ENCODE measurements at places on chromosomes 3 and 15. TPM values are rescaled to one million over a fixed set of nuclear protein-coding genes. Genes with fewer than 3 reads are reported as not detected.

- DNase-seq, result no peak
Observed at GRCh38 chr3:141845407-141846049, 30.9 kb upstream of the ATP1B3 start.

DNA sequence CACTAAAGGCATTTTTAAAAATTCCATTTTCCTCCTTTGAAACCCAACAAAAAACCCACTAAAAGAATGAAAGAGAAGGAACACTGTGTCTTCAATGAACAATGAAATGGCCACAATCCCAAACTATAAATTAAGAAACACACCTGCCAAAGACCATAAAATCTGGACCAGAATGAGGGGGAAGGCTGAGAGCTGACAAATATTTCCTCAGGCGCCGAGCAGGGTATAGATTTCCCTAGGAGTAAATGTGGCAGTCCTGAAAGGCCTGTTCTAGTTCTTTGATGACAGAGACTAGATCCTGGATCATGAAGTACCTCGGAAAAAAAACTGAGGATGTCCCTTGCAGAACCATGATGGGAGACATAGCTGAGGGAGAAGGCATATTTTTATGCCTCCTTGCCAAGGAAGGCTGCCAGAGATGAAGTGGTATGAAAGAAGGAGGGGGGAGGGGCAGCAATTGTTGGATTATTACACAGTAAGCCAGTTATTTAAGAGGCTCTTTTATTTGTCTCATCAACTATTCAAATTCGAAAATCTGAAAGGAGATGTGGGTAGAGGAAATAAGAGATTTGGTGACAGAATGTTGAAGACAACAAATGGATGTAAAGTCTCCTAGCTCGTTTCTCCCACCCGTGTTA lies 275.3 kb upstream of the GOLGA6L4 start:
- DNase-seq, result no peak

DNA sequence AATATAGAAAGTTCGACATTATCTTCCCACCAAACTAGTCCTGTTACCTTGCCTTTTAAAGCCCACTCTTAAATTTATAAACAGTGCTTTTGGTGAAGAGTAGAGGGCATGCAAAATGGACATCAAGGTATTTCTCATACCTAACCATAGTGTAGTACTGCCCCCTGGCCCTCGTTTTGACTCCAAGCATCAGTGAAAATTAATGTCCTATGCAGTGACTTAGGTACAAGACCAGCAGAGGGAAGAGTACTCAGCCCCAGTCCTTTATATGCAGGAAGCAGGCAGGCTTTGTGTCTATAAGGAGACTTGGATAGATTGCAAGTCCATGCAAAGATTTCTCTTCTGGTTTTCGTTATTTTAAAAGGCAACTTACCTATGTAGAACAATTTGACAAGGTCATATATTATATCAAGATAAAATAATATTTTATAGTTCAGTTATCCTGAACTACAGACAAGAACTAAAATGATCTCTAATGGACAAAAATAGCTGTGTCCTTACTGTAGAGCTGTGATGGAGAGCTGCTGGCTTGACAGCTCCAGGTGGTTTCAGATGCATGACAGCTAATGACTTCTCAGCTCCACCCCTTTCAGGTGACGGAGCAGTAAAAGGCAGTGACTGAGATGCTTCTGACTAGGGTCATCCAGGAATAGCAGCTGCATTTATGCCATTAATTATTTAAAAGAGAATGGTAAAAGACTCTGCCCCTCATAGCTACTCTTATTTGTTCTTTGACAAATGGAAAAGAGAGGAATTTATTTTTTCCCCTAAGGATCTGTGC lies 646.1 kb downstream of the SQOR start:
- no peak for DNase-seq

DNA sequence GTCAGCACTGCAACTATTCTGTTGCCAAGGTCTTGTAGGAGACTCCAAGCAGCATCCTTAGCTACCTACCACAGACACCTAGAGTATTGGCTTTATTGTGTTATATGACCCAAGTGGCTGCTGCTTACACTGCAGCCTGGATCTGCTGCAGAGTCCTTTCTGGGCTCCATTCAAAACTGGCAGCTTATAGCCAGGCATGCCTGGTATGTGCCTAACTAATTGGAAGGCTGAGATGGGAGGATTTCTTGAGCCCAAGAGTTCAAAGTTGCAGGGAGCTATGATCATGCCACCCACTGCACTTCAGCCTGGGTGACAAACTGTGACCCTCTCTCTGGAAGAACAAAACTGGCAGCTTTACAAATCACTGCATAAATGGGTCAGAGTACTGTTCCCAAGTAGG lies 8.6 kb downstream of the NDUFB4 start:
- no peak for DNase-seq

DNA sequence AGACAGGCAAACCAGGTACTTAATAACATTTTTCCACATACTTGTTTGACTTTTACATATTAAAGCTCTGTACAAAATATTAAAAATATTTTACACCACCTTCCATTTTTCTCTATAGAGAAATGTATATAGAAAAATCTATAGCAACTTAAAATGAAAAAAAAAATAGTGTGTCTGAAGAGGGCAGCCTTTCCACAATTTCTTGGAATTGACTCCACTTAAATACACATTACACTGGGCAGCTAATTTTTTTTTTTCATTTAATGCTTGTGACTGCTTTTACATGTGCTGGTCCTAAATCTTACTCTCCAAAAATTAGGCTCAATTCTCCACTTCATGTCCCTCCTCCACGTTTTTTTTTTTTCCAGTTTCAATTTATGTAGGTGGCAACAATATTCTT lies 427.0 kb upstream of the RBMS3 start:
- DNase-seq, result no peak

GRCh38 chr3:9815986-9816385 lies 5.9 kb downstream of the TTLL3 start:
- DNase-seq, result no peak

B4GALT4 gene
- total RNA-seq, result 13.3 TPM

DNA sequence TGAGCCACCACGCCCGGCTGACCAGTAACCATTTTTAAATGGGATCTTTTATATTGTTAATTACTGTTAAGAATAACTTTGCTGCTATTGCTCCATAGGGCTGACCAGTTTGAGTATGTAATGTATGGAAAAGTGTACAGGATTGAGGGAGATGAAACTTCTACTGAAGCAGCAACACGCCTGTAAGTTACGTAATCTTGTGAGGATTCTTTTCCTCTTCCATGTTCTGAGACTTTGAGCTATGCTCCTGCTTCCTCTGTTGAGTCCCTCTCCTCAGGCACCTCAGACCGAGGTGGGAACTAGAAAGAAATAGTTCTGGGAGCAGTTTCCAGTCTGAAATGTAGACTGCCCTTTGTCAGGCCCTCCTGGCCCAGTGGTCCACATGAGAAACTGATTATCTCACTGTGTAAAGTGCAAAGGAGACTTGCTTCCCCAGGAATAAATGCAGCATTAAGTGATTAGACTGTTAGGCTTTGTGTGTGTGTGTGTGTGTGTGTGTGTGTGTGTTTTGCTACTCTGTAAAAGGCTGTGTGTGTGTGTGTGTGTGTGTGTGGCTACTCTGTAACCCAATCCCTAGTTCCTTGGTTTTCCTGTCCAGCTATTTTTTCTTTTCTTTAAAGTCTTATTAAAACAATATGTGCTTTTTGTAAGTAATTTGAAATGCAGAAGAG lies 5.2 kb downstream of the POLR2H start:
- DNase-seq, result no peak

ATP8B4 gene
- total RNA-seq, result 5.4 TPM

COPG1 gene
- total RNA-seq, result 149 TPM

- DNase-seq, result no peak
Observed at GRCh38 chr3:142366434-142366833, 81.4 kb downstream of the XRN1 start.

- no peak for DNase-seq
Observed at GRCh38 chr3:156668073-156668763, 6.2 kb upstream of the TIPARP start.

- no peak for DNase-seq
Observed at GRCh38 chr15:60520013-60520824, 41.3 kb upstream of the ICE2 start.

- DNase-seq, result no peak
Observed at GRCh38 chr3:44992555-44993470, 16.8 kb downstream of the EXOSC7 start.

HTR3E gene
- total RNA-seq, result not detected

DNA sequence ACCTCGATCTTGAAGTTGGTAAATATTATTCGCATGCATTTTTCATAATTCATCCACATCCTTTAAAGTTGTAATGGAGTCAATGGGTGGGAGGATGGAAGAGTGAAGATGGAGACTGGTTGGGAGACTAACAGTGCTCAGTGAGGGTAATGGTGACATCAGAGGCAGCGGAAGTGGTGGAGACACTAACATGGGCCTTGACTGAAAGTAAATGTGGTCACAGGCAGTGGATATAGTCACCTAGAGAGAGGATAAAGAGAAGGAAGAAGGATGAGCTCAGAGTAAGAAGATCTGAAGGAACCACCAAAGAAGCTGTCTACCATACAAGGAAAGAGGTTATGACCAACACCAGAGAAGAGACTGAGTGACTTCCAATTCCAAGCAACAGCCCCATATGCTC lies 281.6 kb upstream of the STT3B start:
- DNase-seq, result no peak

GRCh38 chr3:122993124-122993978 lies 34.2 kb downstream of the SEMA5B start:
- peak; percentile 47 for DNase-seq

LMAN1L gene
- total RNA-seq, result 72.9 TPM

LRRN1 gene
- 0.32 TPM for total RNA-seq

GRCh38 chr15:80175436-80175835 lies 22.6 kb downstream of the FAH start:
- DNase-seq, result no peak

SAMMSON gene
- total RNA-seq, result not detected

GOLIM4 gene
- total RNA-seq, result 52.3 TPM

DNA sequence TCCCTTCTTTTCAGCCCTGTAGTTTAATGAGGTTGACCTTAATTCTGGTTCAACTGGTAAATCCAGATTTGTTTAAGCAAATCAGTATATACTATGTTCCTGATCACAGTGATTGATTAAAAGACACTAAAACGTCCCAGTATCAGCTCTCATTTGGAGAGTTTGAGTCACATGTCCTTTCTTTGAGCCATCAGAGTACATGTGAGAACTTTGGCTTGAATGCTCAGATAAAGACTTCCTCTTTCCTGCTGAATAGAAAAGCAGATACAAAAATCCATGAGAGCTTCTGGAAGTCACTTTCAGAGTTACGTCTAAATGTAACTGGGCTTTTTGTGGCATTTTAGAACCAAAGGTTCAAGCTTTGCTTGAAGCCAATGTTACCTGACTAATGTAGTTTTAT lies 341.8 kb upstream of the SATB1 start:
- no peak for DNase-seq

DNA sequence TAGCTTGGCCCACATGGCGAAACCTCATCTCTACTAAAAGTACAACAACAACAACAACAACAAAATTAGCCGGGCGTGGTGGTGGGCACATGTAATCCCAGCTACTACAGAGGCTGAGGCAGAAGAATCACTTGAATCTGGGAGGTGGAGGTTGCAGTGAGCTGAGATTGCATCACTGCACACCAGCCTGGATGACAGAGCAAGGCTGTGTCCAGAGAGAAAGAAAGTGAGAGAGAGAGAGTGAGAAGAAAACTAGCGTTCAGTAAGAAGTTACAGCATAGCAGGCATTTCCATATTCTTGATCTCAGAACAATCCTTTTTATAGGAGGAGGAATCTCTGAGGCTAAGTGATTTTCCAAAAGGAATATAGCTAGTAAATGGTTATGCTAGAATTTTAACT lies 1076.1 kb downstream of the AGBL1 start:
- DNase-seq, result no peak

- DNase-seq, result no peak
Observed at GRCh38 chr3:186722457-186722856, 5.3 kb downstream of the KNG1 start.

DNA sequence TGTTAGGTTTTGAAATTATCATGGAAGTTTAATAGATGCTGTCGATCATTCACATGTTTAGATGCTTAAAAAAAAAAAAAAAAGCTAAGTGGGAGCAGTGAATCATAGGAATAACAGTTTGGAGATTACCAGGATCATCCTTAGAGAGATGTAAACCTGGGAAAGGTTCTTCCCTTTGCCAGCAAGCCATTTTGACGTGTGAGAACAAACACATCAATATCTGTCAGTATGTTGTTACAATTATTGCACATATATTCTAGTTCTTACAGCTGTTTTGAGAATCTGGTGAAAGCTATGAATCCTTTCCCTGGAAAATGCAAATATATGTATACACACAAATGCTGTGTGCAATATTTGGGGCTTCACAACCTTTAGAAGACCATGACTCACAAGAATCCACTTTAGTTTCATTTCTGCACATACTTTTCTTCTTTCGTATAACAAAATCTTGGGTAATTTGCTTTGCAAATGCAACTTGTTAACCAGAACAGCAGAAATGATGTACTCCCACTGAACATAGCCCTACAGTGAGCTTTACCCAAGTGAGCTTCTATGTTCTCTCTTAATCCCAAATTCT lies 12.0 kb downstream of the NFKBIZ start:
- DNase-seq, result no peak

AADACL2 gene
- not detected for total RNA-seq

CHRD gene
- 7.2 TPM for total RNA-seq

- no peak for DNase-seq
Observed at GRCh38 chr15:88334436-88334835, 77.9 kb upstream of the NTRK3 start.

CD200R1 gene
- 1.1 TPM for total RNA-seq

DNA sequence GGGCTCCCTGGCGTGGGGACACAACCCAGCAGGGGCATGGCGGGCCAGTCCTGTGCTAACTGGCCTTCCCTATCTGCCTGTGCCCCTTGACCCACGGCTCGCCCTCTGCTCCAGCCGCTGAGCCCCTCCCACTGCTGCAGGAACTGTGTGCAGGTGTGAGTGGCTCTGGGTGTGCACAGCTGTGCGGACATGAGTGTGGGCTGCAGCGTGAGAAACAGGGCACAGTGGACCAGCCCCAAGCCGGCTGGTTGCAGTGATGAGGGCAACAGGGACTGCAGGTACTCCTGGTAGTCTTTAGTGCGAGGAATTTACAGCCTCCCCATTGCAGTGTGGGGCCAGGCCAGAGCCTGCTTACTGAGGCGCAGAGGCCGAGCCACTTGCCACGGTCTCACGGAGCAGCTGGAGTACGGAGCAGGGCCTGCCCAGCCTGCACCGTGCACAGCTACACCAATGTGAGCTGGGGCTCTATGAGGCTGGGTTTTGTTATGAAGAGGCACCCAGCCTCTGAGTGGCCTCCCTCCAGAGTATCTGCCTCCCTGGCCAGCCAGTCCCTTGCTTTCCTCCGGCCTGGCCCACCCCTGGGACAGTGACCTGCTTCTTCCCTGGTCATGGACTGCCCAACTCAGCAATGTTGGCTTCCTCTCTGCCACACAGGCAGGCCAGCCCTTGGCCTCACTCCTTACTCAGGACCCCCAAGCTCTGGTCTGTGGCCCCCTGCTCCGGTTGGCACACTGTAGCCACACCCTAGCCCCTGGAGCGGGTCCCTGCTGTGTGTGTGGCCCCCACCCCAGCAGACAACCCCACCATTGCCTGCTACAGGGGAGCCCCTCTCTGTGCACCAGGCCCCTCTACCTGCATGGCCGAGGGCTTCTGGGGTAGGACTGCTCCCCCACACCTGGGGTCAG lies 47.8 kb downstream of the PLXNA1 start:
- no peak for DNase-seq

All from left cardiac atrium (tissue), 4 donors.